NCI-H187 (cell line): ENCODE measurements at places on chromosomes 5 and 9.

GRCh38 chr9:133203506-133204075 lies 5.5 kb downstream of the OBP2B start:
- no peak for DNase-seq

DNA sequence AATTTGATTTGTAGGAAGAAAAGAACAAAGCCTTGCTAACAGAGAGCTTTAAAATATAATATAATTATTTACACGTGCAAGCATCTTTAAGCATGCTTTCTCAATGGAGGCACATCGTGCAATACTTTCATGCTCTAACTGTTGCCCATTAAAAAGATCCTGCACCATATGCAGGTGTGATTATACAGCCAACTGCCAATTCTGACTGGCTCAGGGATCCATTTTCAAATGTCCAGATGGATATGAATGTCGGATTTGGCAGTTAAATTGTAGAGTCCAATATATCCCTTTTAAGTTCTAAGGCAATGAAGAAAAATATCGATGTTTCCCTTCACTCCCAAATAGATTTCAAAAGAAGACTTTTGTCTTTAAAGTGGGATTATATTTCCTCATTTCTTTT lies 416.4 kb upstream of the CD180 start:
- no peak for DNase-seq

GRCh38 chr9:133352635-133353340 lies 3.5 kb downstream of the SURF1 start:
- DNase-seq, result no peak

GRCh38 chr9:73133022-73133651 lies 18.5 kb upstream of the ANXA1 start:
- DNase-seq, result no peak

DNA sequence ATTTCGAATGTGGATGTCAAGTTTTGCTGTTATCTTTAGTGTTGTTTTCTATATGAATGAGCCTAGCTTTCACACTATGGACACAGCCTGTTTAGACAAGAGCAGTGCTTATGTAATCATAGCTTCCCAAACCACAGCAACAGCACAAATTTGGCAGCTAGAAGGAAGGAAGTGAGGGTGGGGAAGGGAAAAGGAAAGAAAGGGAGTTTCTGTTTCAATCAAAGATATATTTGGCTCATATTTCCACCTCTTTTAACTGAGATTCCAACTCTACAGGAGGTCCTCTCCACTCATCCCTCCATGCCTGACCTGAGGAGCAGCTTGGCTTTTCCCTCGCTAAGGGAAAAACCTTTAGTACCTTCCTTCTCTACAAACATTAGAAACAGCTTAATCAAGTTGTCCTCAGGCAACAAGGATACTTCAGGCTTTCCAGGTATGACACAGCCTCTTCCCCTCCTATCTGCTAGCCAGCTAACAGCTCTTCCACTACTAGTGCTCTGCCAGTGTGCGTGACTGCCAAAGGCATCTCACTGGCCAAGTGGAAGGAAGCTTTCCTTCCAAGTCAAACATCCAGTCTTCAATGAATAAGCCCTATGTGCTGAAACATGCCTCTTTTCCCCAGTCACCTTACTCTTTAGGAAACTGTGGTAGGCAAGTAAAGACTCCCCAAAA lies 268.6 kb upstream of the PTGER4 start:
- DNase-seq, result no peak

- no peak for DNase-seq
Observed at GRCh38 chr5:87300176-87300575, 32.5 kb downstream of the RASA1 start.
